ENCODE measurements at places on chromosomes 1 and 21.
A peak's percentile ranks its signal among the peaks of the same experiment; 100 is the strongest.

DNA sequence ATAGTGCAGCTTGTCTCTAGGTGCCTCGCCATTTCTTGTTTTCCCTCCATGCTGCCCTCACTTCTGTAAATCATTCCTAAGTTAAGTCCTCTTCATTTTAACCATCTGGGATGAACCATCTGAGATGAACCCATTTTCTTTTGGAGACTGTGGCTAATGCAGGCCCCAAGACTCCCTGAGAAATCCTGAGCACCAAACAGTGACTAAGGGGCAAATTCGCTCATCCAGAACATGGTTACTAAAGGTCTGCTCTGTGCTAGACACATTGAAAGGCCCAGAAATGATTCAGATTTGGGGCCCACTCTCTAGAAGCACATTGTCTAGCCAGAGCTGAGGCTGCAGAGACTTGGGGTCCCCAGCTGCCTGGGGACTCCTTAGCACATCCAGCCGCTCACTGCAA is 151.9 kb upstream of the CTTNBP2NL start:
- DNase-seq: no peak

DNA sequence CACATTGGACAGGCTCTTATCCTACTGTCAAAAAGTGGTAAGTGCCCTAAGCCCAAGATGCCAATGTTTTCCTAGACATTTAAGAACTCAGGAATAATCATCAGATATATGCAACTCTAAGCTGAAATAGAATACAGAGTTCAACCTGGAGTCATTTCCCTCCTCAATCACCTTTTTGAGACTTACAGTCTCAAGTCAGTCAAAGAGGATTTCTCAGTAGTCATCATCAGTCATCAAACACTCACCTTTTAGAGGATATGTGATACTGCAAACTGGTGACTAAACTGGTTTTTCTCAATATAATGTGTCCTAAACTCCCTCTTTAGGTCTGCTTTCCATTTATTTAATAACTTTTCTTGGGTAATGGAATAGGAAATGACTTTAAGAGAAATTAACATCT is 145.3 kb upstream of the ADAMTS5 start:
- no peak for DNase-seq

DNA sequence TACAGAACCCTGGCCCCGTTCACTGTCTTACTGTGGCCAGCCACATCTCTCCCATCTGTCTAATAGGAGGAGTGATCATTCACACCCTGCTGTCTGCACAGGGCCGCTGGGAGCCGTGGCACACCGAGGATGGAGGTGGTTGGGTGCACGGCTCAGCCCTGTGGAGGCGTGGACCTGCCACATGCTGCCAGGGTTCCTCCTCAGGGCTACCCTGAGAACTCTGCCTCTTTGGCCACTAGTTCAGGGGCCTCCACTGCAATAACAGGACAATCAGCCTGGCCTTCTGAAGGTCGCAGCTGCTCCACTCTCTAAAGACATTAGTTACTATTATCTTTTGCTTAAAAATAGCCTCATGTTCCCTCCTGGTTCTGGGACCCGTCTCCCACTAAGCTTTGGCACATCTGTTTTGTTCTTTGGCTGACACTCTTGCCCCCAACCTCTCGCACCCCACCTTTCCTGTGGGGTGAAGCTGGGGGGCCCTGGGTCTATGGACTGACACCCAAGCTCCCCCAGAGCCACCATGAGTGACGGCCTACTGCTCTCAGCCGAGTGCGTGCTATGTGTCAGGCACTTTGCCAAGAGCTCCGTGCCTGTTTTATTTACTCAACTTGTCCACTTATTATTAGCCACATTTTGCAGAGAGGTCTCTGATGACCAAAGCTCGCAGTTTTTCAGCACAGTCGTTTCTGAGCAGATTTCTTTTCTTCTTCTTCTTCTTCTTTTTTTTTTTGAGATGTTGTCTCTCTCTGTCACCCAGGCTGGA is 66.3 kb downstream of the ARHGEF10L start:
- no peak for DNase-seq

DNA sequence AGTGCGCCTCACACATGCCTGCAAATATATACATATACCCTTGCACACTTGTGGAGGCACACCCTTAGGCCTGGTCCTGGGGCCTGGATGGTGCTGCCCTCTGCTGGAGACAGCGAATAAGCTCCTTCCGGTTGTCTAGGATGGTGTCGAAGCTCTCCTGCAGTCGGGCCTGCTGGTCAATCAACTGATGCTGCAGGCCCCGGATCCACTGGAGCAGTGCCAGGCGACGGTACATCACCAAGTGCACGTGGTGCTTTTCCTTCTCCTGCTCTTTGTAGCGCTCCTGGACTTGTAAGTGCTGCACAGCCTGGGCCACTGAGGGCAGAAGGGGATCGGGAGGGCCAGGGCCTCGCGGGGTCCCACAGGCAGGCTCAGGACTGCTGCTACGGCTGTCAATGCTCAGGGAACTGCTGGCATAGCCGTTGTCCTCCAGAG is 3.1 kb downstream of the C1orf216 start:
- DNase-seq: peak; percentile 57

GRCh38 chr1:230317823-230318819 is 108.0 kb downstream of the PGBD5 start:
- no peak for DNase-seq

GRCh38 chr1:175597205-175597604 is 146.2 kb downstream of the TNR start:
- DNase-seq: no peak

- DNase-seq: no peak
These were observed 35.5 kb upstream of the IGSF21 start for GRCh38 chr1:18072066-18072465.

- DNase-seq: no peak
These were observed 894 bp downstream of the TCEA3 start for GRCh38 chr1:23423415-23424292.

GRCh38 chr21:28148400-28149064 is 844.1 kb downstream of the LTN1 start:
- DNase-seq: no peak

DNA sequence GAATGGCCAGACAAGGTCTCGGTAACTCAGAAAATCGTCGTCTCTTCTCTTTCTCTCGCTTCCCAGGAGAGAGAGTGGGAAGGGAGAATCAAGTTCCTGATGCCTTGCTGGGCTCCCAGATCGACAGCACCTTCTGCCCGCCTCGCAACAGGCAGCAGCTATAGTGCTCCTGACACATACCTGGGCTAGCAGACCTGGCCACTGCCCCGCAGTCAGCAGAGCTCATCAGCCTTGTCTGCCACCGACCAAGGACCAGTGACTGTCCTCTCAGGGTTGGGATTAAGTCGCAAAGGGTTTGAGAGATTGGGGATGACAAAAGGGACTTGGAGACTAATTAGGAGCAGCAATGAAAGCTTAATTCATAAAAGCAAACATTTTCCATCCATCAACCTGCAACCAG is 4.1 kb downstream of the RUNX3 start:
- DNase-seq: no peak

- DNase-seq: no peak
These were observed 70.4 kb downstream of the AJAP1 start for GRCh38 chr1:4724695-4725250.

DNA sequence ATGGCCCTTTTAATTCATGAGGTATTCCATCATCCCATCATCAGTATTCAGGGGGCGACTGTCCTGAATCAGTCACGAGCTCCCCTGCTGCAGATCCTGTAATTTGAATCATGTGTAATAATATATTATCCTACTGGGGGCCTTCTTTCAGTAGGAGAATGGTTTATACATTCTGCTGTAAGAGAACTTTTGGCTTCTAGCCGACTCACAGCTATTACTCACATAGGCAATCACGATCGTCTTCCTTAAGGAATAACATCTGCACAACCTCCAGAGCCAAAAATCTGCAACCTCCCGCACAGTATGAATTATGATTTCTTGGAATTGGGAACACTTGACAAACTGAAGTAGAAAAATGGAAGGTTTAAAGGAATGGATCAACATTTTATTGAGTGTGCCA is 343.0 kb downstream of the USP25 start:
- DNase-seq: no peak

DNA sequence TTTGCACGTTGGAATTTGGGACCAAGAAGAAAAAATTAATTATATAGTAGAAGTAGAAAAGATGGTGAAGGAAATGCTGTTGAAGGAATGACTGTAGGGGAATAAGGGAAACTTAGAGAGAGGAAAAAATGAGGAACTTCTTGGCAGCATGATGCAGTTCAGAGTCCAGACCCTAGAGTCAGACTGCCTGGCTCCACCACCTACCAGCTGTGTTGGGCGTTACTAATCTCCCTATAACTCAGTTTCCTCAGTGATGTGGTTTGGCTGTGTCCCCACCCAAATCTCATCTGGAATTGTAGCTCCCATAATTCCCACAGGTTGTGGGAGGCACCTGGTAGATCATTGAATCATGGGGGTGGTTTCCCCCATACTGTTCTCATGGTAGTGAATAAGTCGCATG is 1.3 kb upstream of the SELP start:
- DNase-seq: no peak

- no peak for DNase-seq
These were observed 49.1 kb upstream of the CR2 start for GRCh38 chr1:207404849-207405525.

DNA sequence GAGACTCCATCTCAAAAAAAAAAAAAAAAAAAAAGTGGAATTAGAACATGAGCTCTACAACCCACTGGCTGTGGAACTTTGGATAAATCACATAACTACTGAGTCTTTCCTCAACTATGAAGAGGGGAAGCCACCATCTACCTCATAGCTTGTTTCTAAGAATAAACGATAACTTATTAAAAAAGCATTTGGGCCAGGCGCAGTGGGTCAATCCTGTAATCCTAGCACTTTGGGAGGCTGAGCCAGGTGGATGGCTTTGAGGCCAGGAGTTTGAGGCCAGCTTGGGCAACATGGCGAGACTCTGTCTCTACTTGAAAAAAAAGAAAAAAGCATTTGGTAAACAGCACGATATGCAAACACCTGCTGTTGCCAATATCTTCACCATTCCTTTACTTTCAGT is 31.8 kb upstream of the MEF2D start:
- DNase-seq: no peak

- DNase-seq: no peak
These were observed 128.3 kb upstream of the KCNE2 start for GRCh38 chr21:34235514-34235913.

DNA sequence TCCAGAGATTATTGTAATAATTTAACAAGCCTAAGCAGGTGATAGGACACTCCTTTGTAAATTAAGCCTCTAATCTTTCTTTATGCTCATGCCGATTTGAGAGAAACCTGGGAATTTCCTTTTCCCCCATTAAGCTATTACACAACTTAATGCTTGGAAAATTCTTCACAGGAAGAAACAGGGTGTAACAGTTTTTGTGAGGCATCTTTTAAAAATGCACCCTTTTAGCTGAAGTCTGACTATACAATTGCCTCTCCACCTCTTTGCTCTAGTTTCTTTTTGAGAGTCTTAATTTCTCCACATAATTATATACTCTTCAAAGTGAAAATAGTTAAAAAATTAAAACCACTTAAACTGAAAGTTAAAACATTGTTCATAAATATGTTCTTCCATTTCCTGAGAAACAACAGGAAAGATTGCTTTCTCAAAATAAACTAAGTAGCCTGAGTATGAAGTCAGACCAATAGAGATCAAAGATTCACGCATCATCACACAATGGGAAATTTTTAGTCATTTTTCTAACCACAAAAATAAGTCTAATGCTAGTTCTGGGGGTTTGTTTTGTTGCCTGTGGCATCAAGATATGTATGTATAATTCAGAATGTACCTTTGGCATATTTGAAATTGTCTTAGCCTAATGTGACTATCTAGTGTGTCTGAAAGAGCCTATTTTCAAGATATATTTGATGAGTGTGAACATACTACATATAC is 34.7 kb downstream of the LRRC8D start:
- no peak for DNase-seq

DNA sequence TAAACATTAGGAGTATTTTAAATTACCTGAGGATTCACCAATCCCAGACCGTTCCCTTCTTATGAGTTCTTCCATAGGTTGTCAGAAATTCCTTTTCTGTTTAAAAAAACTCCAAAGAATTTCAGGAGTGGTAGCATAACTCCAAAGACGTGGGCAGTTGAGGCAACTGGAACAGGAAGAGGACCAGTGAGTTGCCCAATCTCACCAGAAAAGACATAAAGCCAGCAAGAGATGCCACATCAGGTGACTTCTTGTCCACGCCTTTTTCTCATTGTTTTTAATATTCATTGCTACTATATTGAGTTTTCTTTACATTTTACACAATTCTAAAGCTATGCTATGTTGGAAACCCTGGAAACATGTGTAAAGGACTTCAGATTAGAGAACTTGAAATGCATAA is 88.1 kb upstream of the JAK1 start:
- DNase-seq: no peak

DNA sequence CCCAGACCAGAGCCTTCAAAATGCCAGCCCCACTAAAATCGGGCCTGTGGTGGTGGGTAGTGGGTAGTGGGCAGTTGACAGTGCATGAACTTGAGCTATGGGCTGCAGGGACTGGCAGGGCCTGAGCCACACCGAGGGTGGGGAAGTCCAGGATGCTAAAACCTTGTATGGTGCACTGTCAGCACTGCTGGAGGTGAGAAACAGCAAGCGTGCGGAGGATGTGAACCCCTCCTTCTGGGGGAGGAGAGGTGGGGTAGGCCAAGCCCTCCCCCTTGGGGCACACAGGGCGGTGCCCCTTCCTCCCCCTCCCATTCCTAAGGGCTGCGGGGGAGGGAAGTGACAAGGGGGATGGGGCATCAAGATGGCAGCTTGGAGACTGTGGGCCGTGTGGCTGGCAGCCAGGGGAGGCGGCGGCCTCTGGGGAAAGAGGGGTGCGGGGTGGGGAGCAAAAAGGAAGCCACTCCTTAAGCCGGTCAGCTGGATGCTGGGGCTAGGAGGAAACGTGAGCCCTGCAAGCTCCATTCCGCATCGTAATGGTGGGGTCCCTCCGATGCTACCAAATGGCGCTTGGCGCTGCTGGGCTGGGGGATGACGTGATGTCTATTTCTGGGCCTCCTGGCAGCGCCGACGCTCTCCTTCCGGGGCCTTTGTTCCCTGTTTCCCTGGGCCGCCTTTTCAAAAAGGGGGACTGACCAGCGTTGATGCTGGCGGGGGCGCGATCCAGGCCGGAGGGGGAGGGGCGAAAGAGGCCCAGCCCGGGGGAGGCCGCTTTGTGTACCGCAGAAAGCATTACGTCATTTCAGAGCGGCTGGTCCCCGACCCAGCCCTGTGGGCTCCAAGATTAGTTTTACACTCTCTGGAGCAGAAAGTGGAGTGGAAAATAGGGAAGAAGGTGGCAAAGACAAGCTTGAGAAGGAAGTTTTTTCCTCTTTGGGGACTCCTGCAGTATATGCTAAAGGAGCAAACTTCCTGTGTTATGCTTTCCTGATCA is 809 bp downstream of the SYT11 start:
- DNase-seq: peak; percentile 48

GRCh38 chr1:41448821-41449220 is 35.7 kb downstream of the EDN2 start:
- no peak for DNase-seq

- DNase-seq: no peak
These were observed 2.8 kb downstream of the RAB4A start for GRCh38 chr1:229273507-229274232.

- DNase-seq: no peak
These were observed 59.9 kb downstream of the DNM3 start for GRCh38 chr1:171901245-171901644.
